Adrenal gland (tissue), 19 donors: ENCODE measurements at places on chromosomes 6 and 20. TPM values are rescaled to one million over a fixed set of nuclear protein-coding genes. Genes with fewer than 3 reads are reported as not detected.
A peak's percentile ranks its signal among the peaks of the same experiment; 100 is the strongest.

DNA sequence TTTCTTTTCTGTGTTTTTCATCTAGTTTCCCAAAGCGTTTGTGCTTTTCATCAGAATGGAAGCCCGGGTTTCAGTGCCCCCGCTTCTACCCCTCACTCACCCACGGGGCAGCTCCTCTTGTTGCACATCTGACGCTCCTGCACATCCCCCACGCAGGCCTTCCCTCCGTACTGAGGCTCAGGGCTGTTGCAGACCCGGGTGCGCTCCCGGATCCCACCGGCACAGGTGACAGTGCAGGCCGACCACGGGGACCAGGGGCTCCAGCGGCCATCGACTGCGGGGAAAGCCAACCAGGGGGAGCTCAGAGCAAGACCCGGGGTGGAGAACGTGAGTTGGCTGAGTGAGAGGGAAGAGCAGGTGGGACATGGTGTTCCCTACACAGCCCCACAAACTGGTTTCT lies 19.0 kb downstream of the THBS2 start:
- H3K4me3 ChIP-seq: no peak overlapping the region
- no peak overlapping the region for H3K27ac ChIP-seq
- no peaks in the 10 kb centered on the region for H3K36me3 ChIP-seq

DNA sequence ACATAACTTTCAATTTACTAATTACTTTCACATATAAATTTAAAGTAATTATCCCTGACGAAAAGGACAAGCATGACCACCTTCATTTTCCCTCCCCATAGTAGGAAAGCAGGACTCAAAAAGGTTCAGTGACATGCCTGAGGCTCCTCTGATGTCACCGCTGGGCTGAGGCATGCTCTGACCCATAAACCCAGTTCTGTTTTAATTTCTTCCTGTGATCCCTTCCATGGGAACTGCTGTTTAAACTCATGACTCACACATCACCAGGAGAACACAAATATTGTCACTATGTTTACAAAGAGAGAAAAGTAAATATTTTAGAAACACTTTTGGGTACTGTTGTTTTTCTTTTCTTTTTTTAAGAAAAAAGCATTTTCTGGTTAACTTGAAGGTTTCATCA lies 38.0 kb upstream of the NR2E1 start:
- peak; percentile 12 for DNase-seq
- H3K4me3 ChIP-seq: no peak overlapping the region
- no peaks in the 10 kb centered on the region for H3K4me1 ChIP-seq
- H3K27me3 ChIP-seq: peaks cover 16% of the 10 kb centered on the region

DNA sequence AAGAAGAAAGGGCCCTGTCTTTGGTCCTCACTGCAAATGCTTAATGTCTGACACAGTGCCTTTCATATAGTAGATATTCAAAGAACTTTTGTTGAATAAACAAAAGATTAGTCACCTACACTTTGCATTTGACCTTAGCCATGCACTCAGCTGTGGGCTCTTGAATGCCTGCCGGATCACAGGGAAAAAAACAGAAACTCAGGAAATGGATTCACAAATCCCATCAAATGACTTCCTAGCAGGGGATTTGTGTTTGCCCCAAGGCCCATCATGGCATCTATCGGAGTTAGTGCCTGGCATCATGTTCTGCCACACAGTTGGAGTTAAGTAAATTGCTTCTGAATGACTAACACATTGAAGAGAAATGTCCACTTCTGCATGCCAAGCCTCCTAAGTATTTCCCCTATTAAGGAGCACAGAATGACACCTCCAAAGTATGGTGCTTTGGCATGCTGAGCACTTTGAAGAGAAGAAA lies 72.3 kb upstream of the DST start:
- no peak overlapping the region for H3K4me3 ChIP-seq
- H3K4me1 ChIP-seq: peaks cover 22% of the 10 kb centered on the region
- H3K27me3 ChIP-seq: no peaks in the 10 kb centered on the region
- DNase-seq: peak; percentile 36
- no peaks in the 10 kb centered on the region for H3K36me3 ChIP-seq

DNA sequence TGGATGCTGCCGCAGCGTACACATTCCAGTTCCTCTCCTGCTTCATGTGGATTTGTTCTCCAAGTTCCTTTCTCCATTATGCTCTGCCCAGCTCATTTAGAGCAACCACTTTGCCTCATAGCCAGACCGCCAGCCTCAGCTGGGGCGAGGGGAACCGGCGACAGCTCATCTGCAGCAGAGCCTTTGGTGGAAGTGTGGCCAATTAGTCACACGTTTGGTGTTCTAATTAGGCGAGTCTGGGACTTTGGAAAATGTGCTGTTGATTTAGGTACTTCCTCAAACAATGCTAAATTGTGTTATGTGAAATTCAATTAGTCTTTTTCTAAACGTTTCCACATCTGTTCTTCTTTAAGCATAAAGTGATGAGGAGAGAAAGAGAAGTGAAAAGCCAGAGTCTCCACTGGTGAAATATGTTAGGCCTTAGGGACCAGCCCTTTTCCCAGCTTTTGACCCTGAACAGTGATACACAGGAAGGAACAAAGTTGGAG lies 217.9 kb downstream of the TBX18 start:
- H3K27ac ChIP-seq: no peak overlapping the region
- H3K4me1 ChIP-seq: no peaks in the 10 kb centered on the region
- no peaks in the 10 kb centered on the region for H3K36me3 ChIP-seq
- no peak for DNase-seq

DNA sequence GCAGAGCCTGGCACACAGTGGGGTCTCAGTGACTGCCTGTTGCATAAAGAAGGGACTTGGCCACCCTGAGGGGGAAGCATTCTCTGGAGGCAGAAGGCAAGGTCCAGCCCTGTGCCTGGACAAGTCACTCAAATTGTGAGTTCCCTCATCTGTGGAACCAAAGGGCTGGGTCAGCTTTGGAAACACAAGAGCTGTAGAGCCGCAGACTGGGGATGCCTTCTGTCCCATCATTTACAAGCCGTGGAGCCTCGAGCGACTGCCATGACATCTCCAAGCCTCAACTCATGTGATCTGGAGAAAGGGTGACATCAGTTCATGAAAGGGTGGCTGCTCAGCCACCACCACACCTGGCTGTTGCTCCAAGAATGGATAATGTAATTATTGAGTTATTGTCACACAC lies 20.4 kb upstream of the SIRPD start:
- no peaks in the 10 kb centered on the region for H3K36me3 ChIP-seq
- no peaks in the 10 kb centered on the region for H3K4me1 ChIP-seq
- no peak overlapping the region for H3K4me3 ChIP-seq
- no peak for DNase-seq
- no peak overlapping the region for H3K27ac ChIP-seq

GRCh38 chr6:5763871-5764270 lies 242.9 kb downstream of the NRN1 start:
- H3K27me3 ChIP-seq: no peaks in the 10 kb centered on the region
- H3K4me1 ChIP-seq: no peaks in the 10 kb centered on the region

DNA sequence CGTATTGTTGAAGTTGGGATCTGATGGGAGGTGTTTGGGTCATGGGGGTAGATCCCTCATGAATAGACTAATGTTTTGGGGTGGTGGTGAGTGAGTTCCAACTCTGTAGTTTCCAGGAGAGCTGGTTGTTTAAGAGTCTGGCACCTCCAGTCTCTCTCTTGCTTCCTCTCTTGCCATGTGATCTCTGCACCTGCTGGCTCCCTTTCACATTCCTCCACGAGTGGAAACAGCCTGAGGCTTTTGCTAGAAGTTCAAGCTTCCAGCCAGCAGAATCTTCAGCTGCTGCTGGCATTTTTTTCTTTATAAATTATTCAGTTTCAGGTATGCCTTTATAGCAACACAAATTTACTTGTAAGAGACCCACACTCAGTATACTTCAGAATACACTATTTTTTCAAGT lies 1021.6 kb downstream of the EYS start:
- no peaks in the 10 kb centered on the region for H3K4me1 ChIP-seq
- no peak for DNase-seq
- no peaks in the 10 kb centered on the region for H3K36me3 ChIP-seq
- no peak overlapping the region for H3K4me3 ChIP-seq

DNA sequence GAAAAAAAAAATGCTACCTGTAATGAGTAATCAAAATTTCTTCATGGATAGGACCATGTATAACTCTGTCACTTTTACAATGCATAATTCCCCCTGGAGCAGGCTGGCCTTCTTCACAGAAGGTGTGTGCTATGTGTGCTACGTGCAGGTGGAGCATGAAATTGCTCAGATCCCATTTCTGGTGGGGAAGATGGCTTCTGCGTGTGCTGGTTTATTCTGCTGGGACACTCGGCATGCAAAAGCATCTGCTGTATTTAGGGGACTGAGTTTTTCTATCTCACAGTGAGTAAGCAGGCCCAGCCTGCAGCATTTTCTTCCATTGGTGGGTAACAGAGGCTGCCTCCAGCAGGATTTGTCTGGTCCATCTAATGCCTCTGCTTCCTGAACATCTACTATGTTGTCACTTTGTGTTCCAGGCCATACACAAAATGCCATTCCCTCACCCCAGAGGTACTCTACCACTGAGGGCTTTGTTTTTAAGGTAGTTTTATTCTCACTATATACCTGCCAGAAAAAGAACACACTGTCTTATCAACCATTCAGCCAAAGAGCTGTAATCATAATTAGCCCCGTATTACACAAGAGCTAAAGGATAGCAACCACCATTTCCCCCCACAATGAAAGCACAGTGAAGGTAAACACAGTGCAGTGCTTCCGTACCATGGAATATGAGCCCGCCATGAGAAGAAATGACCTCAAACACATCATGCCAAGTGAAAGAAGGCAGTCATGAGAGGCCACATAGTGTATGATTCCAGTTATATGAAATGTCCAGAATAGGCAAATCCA lies 62.4 kb downstream of the SYNDIG1 start:
- no peaks in the 10 kb centered on the region for H3K36me3 ChIP-seq
- H3K4me3 ChIP-seq: no peak overlapping the region
- no peak overlapping the region for H3K27ac ChIP-seq
- no peak for DNase-seq
- no peaks in the 10 kb centered on the region for H3K27me3 ChIP-seq

DNA sequence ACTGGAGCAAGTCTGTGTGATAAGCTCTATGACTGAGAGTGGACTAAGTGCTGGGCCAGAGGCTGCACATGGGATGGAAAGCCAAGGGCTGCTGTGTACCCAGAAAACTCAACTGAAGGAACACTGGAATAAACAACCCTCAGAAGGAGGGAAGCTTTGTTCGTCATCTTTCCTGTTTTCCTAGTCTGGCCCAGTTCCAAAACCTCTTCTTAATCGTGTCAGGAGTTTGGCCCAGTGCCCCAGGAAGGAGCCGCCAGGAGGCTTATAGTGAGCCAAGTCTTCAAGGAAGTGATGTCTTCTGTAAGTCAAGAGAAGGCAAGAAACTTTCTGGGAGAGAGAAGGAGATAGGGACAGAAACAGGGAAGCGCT lies 23.3 kb upstream of the TOP1 start:
- no peaks in the 10 kb centered on the region for H3K36me3 ChIP-seq
- peak; percentile 86 for DNase-seq
- peak overlapping the region; percentile 41 for H3K27ac ChIP-seq
- H3K27me3 ChIP-seq: no peaks in the 10 kb centered on the region
- peaks cover 20% of the 10 kb centered on the region for H3K4me1 ChIP-seq

DNA sequence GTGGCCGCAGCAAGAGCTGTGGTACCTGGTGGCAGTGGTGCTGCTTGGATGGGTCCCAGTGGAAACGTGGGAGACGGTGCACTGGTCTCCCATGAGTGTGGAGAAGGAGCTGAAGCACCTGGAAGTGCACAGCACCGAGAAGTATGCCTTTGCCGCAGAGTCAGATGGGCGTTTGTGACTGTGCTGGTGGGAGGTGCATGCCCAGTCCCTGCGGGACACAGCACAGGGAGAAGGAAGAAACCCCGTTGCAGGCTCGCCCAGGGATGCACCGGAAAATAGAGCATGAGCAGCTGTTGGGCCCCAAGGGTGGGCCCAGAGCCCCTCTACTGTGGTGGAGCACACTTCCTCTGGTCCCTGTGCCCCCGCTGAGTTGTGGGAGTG lies 19.3 kb upstream of the RGS17 start:
- no peaks in the 10 kb centered on the region for H3K4me1 ChIP-seq
- H3K27me3 ChIP-seq: no peaks in the 10 kb centered on the region
- H3K27ac ChIP-seq: no peak overlapping the region
- no peak overlapping the region for H3K4me3 ChIP-seq

- no peak for DNase-seq
- peaks cover 1% of the 10 kb centered on the region for H3K4me1 ChIP-seq
- H3K27ac ChIP-seq: no peak overlapping the region
- no peaks in the 10 kb centered on the region for H3K36me3 ChIP-seq
Measured at GRCh38 chr20:49184691-49185070, 3.5 kb downstream of the STAU1 start.

DNA sequence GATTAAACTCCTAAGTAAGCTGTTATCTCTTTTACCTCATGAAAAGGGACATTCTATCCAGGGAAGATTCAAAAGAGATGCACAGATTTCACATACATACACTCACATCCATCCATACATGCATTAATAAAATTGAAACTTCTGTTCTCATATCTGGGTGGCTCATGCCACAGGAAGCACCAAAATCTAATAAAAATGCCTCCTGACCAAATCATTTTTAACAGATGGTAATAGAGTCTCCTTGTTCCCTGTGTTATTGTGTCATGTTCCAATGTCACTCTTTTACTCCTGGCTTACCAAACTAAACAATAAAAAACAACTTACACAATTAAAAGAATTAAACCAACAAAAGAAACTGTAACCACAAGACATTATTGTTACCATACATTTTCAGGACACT lies 742.1 kb upstream of the MANEA start:
- H3K4me3 ChIP-seq: no peak overlapping the region
- no peak overlapping the region for H3K27ac ChIP-seq
- no peak for DNase-seq
- no peaks in the 10 kb centered on the region for H3K4me1 ChIP-seq

DNA sequence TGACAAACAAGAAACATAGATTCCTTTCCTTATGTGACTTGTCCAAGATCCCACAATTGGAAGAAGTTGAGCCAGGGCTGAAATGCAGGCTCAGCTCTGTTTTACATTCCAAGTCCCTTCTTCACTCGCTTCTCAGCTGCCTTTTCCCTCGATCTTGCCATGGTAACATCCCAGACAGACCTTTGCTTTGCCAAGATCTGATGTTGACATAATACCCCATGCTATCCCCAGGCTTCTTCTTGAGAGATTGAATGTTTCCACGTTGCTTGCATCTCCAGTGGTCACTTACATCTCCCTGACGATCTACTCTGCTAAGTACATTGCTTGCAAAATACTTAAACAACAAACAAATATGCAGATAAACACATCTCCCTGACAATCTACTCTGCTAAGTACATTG lies 63.5 kb downstream of the TBXT start:
- no peak overlapping the region for H3K27ac ChIP-seq
- no peaks in the 10 kb centered on the region for H3K4me1 ChIP-seq
- H3K27me3 ChIP-seq: no peaks in the 10 kb centered on the region
- no peaks in the 10 kb centered on the region for H3K36me3 ChIP-seq
- no peak overlapping the region for H3K4me3 ChIP-seq
- DNase-seq: no peak

- no peak overlapping the region for H3K27ac ChIP-seq
- no peak overlapping the region for H3K4me3 ChIP-seq
- no peaks in the 10 kb centered on the region for H3K36me3 ChIP-seq
- no peaks in the 10 kb centered on the region for H3K4me1 ChIP-seq
- no peak for DNase-seq
- H3K27me3 ChIP-seq: no peaks in the 10 kb centered on the region
Measured at GRCh38 chr6:131125431-131125830, 9.8 kb upstream of the AKAP7 start.

The TRIM15 gene
- not detected for total RNA-seq

The RCAN2 gene
- total RNA-seq: 2.3 TPM
